GM04504 (cell line): ENCODE measurements at places on chromosomes 4 and X.

DNA sequence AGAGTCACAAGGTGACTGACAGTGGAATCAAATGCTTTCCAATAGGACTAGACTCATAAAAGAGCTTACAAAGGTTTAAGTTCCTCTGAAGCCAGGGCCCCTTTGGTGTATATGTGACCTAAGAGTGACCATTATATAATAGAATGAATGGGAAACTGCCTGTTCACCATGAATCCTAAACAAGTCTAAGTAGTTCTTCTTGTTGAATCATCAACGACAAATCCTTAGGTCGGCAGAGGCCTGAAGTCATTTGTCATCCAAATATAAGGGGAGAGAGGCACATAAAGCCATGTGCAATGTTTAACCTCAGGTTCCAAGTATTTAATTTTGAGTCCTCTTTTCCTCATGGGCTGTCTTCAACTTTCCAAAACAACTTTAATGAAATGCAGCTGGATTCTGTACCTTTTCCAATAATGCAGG is 122.4 kb downstream of the RASL11B start:
- no peak for DNase-seq

DNA sequence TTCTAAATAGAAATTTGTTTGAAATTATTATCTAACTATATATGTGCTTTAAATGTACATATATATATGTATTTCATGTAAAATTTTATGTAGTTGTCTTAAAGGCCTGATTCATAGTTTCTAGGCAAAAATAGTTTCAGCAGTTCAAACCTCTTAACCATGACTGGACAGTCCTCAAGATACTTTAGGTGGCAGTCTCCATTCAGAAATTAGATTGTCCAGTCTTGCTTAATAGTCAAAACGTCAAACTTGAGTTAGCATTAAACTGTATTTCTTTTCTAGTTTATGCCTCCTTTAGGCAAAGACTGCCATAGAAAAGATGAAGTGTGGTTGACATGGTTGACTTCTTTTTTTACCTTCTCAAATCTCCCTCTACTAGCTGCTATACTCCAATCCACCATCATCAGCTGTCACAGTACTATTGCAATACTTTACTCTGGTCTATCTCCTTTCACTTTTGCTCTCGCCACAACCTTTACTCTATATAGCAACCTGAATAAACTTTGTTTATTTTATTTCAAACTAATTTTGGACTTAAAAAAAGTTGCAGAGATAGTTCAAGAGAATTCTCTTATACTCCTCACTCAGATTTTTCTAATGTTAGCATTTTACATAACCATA is 395.6 kb upstream of the DIPK2B start:
- DNase-seq: no peak

GRCh38 chr4:153476829-153477574 is 10.8 kb downstream of the TMEM131L start:
- no peak for DNase-seq

DNA sequence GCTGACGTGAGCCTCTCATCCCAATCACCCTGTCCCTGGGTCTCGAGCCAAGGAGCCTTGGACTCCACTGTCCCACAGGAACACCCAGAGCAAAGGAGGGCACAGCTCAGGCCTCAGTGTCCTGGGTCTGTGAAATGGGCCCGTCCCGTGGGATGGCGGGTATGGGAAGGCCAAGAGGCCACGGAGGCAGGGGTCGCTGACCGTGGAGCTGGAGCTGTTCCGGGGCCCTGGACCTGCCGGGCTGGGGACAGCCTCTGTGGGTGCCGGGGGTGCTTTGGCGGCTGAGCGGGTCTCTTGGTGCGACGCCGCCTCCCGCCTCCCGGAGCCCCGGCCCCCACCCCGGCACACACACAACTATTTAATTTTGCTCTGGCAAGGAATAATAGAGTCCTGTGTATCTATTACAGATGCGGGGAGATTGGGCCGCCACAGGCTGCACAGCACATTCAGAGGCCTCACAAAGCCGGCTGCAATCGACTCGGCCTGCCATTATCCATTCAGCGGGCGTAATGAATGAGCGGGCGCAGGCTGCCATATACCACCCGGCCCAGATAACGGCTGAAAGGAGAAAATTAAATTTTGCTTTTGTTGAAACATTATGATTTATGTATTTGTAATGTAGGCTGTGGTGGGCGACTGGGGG is 83.9 kb upstream of the NKX1-1 start:
- no peak for DNase-seq

DNA sequence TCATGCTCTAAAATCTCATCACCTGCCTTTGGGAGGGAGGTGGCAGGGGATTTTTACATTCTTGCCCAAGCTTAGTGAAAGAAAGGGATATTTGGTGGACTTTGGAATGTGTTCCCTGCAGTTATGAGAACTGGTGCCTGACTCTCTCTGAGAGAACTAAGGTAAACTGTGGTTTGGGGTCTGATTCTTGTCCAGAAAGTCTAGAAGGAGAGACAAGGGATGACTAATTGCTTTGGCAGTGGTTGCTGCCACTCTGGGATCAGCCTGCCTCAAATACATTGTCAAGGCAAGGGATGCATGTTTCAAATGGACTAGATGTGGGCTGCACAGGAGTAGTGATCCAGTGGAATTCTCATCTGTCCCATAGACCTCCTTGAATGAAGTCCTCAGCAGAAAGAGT is 115.2 kb downstream of the DDIT4L start:
- no peak for DNase-seq

DNA sequence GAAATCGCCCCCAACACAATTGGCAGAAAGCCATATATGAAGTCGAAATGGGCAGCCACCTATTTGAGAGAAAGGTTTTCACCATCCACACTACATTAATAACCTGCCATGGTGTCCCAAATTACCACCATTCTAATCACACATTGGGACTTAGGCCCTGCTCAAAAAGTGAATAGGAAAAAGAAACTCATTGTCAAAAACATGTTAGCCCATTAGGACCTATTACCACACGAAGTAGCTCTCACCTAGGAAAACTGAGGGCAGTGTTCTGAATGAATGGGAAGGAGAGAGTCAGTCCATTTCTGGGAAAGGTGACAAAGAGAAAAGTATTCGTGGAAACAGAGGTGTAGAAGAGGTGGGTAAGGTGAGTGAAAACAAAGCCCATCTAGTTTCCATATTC is 60.8 kb downstream of the GPC3 start:
- DNase-seq: no peak

- no peak for DNase-seq
Measured at GRCh38 chr4:40165916-40166315, 30.9 kb upstream of the RHOH start.

GRCh38 chr4:185512516-185512915 is 22.8 kb downstream of the PDLIM3 start:
- no peak for DNase-seq

- DNase-seq: no peak
Measured at GRCh38 chr4:158962393-158962792, 140.5 kb upstream of the RAPGEF2 start.

DNA sequence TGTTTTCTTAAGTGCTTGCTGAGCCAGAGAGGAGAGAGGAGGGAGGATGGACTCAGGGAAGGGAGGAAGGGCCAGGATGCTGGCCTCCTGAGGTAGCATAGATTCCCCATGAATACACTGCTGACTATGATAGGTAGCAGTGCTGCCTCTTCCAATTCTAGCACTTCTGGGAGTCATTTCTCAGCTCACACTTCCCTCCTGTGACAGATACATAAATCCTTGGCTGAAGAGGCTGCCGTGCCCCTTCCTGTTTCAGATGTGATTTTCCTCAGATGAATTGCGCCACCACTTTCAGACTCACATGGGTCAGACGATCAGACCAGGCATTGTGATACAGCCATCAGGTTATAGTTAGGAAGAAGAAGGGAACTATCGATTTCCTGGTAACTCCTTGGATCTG is 22.4 kb downstream of the TSC22D3 start:
- DNase-seq: no peak

DNA sequence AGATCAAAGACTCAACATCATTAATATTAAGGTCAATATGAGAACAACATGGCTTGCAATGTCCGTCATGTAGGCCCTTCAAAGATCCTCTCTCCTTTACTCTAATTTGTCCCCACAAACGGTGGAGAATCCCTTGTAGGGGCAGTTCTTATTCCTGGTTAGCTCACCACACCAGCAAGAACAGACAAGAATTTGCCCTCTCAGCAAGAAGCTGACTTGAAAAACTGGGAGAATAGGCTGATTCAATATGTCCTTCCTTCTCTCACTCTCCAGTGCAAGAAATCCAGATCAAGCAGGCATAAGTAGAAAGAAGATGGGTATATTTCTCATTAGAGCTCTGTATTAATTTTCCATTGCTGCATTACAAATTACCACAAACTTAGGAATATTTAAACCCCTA is 704.2 kb upstream of the SLIT2 start:
- DNase-seq: no peak

DNA sequence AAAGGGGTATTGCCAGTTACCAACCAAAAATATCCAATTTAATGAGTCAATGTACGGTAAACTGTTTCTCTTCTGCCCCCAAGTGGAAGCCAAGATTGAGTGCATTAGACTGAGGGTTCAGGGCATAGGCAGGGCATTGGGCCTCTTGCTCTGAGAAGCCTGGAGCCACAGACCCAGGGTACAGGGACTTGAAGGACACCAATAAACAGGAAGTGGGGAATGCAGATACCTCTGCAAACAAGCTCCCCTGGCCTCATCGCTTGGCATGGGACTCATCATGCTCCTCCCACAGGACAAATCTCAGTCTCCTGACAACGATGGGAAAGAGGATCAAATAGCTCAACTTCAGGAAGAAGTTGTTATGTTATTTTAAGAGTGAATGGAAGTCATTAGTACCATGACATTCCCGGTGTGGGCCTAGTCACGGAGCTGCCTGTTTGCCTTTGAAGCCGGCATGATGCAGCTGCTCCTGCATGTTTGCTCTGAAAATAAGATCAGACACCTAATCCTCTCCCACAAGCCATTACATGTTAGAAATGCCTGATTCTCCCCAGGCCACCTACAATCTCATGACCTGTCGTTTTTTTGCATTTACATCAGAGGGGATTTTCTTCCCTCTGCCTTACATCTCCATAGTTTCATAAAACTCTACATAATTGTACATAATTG is 224.2 kb downstream of the RCHY1 start:
- no peak for DNase-seq

DNA sequence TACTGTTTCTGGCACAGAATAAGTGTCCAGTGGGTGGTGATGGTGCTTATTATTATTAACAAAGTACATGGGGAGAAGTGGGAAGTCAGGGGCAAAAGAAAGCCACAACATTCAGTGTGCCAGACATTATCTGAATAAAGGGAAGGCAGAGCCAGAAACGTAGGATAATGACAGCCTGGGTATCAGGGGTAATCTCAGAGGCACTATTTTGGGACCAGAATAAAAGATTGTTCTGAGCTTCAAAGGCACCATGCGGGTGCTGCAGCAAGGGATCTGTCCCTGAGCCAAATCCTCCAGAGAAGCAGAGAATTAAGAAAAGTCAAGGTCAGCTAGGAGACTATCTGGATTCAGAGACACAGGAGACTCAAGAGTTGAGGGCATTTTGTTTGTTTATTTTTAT is 328.8 kb upstream of the GATB start:
- no peak for DNase-seq

- peak; percentile 43 for DNase-seq
Measured at GRCh38 chr4:112270640-112271421, 14.9 kb downstream of the TIFA start.

DNA sequence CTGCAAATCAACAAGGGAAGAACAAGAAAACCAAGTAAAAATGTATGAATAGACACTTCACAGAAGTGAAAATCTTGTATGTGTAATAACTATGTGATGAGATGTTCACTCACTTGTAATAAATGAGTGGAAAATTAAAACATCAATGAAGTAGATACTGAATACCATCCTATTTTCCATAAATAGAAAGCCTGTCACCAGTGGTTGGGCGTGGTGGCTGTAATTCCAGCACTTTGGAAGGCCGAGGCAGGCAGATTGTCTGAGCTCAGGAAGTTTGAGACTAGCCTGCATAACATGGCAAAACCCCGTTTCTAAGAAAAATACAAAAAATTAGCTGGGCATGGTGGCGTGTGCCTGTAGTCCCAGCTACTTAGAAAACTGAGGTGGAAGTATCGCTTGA is 53.5 kb upstream of the SOD3 start:
- DNase-seq: no peak

GRCh38 chr4:147516133-147516532 is 35.2 kb downstream of the EDNRA start:
- DNase-seq: no peak

DNA sequence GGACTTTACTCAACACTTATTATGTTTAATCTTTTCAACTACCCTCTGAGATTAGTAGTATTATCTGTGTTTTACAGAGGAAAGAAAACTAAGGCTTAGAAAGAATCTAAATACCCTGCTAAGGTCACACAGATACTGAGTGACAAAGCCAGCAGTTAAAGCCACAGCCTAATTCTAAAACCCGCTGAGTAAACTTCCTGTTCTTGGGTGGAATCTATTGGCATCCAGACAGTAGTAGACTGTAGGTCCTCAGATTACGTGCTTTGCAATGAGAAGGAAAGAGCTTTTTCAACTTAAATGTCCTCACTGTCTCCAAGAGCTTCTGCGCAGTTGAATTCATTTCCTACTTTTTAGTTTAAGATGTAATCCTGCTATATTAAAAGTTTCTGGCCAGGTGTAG is 126.0 kb downstream of the TENM3 start:
- peak; percentile 12 for DNase-seq

DNA sequence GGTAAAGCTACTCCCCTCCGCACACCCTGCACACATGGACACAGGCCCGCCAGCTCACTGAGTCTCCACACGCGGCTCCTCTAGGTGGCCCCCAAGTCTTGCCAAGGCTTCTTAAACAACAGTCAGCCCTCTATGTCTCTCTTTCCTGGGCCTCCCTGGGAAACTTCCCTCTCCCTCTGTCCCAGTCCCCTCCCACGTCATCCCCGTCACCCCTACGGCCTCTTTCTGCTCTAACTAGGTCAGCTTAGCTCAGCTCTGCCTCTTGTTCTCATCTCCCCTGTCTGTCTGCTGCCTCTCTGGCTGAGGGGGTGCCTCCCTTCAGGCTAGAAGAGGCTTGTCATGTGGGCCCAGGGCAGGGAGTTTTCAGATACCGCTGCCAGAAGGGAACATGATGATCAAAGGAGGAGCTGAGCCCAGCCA is 38.8 kb downstream of the SEPTIN6 start:
- DNase-seq: no peak

- DNase-seq: no peak
Measured at GRCh38 chr4:149266301-149266700, 549.3 kb downstream of the IQCM start.

- DNase-seq: no peak
Measured at GRCh38 chrX:13698432-13698831, 9.5 kb downstream of the RAB9A start.

GRCh38 chr4:61239250-61239649 is 39.1 kb downstream of the ADGRL3 start:
- DNase-seq: no peak

DNA sequence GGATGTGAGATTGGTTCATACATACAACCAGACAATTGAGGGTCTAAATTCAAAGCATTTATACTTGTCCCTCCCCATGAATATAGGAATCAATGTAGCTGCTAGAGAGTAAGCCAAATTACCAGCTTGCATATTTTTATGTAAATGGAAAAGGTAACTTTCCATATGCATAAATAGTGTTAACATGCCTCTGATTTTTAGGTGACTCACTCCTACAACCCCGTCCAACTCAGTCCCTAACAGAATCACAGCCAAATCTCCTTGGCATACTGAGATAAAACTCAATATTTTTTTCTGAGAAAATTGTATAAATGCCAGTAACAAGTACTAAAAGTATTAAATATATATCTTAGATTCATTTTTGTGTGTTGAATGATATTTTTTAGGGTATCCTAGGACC is 67.2 kb downstream of the INPP4B start:
- DNase-seq: no peak
